ENCODE measurements at places on chromosomes 5 and 9.

GRCh38 chr5:123496892-123497291 lies 15.1 kb upstream of the CSNK1G3 start:
- DNase-seq: no peak

- DNase-seq: no peak
These were observed 8.6 kb downstream of the GBGT1 start for GRCh38 chr9:133155156-133155555.

GRCh38 chr5:61666064-61666621 lies 334.1 kb downstream of the ZSWIM6 start:
- no peak for DNase-seq

- DNase-seq: no peak
These were observed 141.7 kb downstream of the HTR1A start for GRCh38 chr5:63820577-63820976.

DNA sequence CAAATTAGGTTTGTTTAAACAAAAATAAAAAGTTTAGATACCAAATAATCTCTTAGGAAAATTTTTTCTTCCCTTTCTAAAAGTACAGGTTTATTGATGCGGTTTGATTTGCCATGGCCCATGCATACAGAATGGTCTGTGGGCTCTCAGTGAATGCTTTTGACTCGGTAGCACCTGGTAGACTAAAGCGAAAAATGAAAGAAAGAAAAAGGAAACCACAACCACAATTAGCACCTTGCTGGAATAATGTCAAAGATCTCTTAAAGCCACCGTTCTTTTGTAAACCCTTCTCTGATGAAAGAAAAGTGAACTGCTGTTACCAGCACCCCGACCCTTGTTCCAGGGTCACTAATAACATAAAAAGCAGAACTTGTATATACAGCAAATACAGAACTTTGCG lies 157.9 kb downstream of the NFIB start:
- no peak for DNase-seq

- DNase-seq: no peak
These were observed 100.3 kb downstream of the AOPEP start for GRCh38 chr9:94826644-94827410.

- DNase-seq: no peak
These were observed at the start of gene PPP3R2 for GRCh38 chr9:101594796-101595195. Gene PPP3R2 (minus strand): TSS chr9:101594969. CDS start chr9:101594921, 48 bp downstream.

GRCh38 chr5:61290791-61291210 lies 41.3 kb upstream of the ZSWIM6 start:
- DNase-seq: no peak

- DNase-seq: no peak
These were observed 4.6 kb downstream of the LMAN2 start for GRCh38 chr5:177346820-177347219.

DNA sequence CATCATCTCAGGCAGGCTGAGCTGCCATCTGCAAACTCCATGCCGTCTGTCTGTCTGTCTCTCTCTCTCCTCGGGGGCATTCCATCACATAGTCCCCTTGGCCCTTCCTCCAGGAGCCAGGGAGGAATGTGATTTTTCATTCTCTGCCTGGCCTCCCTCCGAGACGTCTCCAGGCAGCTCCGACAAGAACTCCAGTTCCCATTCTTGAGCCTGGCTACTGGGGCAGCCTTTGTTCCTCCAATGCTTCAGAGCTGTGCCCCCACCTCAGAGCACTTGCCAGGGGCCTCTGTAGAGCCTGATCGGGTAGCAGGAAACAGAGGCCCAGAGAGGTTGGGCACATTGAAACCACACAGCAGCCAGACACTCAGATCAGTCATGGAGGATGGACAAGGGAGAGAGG lies 74.0 kb downstream of the COL27A1 start:
- no peak for DNase-seq

DNA sequence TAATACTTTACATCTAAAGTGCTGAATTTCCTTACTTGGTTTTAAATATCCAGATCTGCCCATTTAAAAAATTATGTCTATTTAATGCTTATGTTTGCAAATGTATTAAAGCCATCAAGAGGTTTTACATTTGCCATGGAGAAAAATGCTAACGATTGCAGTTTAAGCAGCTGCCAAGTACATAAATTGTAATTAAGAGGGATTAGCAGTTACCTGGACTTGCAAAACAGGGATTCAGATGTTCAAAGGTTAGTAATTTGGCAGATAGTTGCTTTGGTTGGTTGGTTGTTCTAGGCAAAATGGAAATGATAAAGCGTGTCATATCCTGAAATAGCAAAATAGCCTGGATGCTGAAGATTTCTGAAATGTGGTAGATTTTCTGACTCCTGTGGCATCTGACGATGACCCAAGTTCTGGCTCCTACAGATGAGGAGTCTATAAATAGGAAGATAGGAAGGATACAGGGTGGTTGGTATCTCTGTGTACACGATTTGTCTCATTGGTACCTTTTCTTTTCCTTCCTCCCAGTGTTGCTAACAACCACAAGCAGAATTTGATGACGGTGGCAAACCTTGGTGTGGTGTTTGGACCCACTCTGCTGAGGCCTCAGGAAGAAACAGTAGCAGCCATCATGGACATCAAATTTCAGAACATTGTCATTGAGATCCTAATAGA lies 282.9 kb downstream of the NR3C1 start:
- no peak for DNase-seq

- DNase-seq: no peak
These were observed 72.9 kb upstream of the SHB start for GRCh38 chr9:38141746-38142591.

GRCh38 chr9:131546336-131547084 lies 1.2 kb downstream of the PRRT1B start:
- DNase-seq: no peak

- no peak for DNase-seq
These were observed 1.7 kb upstream of the TCOF1 start for GRCh38 chr5:150355791-150356190.

GRCh38 chr5:13878357-13878756 lies 66.1 kb downstream of the DNAH5 start:
- no peak for DNase-seq

DNA sequence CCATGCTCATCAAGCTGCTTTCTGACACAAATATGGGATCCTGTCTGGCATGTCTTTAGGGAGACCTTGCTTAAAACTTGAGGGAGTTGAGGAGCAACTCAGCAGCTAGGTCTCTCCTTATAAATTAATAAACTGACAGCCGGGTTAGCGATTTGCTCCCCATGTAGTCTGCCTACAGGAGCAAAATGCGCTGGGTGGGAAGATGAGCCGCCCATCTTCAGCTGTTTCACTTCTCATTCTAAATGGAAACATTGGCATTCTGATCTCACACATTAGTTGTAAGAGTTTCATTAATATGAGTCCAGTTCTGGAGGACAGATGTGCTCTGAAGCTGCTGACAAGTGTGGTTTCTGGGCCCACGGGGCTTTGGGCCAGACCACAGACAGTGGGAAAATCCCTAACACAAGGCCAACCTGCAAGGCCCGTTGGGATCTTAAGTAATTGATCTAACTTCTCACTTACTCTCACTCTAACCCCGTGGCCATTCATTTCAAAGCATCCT lies 197.0 kb downstream of the MCTP1 start:
- DNase-seq: no peak

DNA sequence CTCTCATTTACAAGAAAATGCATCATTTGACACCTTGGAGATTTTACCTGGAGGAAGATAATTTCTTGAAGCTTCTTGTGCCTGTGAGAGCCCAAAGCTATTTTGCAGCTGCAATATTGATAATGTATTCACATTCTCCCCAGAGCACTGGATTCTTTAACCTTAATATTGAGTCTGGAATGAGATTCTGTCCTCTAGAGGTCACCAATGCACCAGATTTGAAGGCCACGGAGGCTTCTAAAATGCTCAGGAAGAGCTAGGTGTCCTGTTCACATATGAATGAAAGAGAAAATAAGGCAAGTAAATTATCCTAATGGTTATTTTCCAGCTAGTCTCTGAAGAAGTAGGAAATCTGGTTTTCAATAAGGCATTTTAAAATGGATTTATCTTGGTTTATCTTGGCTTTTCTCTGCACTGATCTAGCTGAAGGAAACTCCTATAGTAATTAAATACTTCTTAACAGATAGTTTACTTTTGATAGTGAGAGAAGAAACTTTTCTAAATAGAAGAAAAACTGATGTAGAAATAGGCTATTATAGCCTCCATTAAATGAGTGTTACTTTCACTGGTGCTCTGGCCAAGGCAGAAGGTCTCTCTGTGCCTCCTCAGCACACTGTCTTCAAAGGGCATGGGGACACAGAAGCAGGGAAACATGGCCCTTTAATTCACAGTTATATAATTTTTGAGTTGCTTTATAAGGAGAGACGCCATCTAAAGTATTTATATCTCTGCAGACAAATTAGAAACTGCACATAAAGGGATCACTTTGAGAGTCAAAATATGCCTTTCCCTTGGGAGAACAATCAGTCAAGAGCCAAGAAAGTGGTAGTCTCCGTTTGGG lies 297.0 kb upstream of the ACTBL2 start:
- no peak for DNase-seq

DNA sequence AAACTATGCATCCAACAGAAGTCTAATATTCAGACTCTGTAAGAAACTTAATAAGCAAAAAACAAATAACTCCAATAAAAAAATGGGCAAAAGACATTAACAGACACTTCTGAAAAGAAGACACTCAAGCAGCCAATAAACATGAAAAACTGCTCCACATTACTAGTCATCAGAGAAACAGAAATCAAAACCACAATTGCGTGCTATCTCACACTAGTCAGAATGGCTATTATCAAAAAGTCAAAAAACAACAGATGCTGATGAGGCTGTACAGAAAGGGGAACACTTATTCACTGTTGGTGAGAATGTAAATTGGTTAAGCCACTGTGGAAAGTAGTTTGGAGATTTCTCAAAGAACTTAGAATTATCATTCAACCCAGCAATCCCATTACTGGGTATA lies 101.2 kb upstream of the TRIM32 start:
- DNase-seq: no peak

GRCh38 chr5:104189031-104189430 lies 626.4 kb upstream of the NUDT12 start:
- DNase-seq: no peak

GRCh38 chr9:113669522-113670115 lies 206.1 kb downstream of the RGS3 start:
- no peak for DNase-seq
